Memory B cell (primary cell): ENCODE measurements at places on chromosomes 1 and 21.

DNA sequence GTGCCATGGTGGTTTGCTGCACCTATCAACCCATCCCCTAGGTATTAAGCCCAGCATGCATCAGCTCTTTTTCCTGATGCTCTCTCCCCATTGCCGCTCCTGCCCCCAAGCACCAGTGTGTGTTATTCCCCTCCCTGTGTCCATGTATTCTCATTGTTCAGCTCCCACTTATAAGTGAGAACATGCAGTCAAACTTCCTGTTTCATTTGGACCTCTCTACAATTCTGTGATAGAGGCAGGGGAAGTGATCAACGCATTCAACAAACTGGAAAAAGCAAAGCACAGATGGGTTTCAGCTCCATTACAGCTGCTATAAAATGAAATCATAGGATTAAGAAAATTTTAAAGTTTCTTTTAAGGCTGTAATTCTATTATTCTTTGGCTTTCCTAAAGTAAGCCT lies 23.3 kb upstream of the CD55 start:
- DNase-seq: no peak

DNA sequence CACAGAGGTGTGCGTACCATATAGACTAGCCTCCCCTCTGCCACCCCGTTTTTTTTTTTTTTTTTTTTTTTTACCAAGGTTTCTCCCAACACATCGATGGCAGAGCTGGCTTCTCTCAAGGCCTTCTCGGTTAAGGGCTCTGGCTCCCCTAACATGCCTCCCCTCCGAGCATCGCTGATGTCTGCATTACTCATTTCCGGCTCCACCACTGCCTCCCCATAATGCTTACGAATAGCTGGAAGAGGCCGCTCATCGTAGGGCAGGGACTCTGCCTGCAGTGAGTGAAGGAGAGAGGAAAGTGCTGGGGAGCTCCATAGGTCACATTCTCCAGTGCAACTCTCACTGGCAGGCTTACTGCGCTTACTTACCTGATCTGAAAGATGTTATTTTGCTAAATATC lies 20.6 kb downstream of the CEP104 start:
- no peak for DNase-seq

DNA sequence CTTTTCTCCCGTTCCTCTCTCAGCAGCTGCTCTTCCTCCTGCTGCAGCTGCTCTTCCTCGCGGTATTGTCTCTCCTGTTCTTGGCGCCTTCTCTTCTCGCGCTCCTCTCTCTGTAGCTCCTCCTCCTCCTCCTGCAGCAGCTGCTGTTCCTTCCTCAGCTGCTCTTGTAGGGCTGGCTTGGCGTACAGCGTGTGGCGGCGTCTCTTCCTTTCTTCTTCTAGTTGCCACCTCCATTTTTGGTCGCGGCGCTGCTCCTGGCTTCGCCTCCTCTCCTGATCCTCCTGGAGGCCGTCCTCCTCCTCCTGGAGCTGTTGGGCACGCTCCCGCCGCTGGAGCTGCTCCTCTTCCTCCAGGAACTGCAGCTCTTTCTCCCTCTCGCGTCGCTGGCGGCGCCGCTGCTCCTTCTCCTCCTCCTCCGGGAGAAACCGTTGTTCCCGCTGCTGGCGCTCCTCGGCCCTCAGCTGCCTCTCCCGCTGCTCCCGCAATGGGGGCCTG lies 4.8 kb downstream of the TCHH start:
- no peak for DNase-seq

DNA sequence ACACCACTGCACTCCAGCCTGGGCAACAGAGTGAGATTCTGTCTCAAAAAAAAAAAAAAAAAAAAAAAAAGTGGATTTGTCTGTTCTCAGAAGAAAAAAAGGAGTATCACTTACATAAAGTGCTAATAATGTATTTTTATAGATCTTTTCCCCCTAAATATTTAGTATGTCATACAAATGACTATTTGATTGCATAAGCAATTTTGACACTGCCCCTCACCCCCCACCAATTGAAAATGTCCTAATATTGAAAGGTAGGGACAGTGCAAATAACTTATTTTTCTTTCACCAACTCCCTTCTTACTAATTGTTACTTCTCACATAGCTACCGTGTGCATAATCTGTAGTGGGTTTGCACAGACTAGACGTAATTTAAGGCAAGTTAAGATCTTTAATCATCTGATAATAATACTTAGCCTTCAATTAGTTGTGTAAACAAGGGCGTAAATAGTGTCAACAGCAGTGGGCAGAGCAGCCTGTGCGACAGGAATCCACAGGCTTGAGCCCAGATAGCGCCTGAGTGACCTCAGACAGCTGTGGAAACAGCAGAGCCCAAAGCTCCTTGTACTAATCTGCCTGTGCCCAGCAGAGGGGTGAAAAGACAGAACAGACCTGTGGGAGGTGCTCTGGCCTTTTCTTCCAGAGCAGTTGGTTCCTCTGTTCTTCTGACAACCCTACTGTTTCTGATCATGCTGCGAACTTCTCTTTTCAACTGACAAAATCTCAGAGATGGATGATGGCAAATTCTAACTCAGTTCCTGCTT lies 4.5 kb upstream of the IER5 start:
- DNase-seq: peak; percentile 62

DNA sequence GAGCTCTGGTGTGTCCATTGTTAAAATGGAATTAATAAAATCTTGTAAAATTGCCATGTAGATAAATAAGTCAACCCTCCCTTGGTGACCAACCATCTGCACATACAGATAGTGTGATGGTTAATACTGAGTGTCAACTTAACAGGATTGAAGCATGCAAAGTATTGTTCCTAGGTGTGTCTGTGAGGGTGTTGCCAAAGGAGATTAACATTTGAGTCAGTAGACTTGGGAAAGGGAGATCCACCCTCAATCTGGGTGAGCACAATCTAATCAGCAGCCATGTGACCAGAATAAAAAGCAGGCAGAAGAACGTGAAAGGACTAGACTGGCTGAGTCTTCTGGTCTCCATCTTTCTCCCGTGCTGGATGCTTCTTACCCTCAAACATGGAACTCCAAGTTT lies 174.8 kb downstream of the LTN1 start:
- DNase-seq: no peak

DNA sequence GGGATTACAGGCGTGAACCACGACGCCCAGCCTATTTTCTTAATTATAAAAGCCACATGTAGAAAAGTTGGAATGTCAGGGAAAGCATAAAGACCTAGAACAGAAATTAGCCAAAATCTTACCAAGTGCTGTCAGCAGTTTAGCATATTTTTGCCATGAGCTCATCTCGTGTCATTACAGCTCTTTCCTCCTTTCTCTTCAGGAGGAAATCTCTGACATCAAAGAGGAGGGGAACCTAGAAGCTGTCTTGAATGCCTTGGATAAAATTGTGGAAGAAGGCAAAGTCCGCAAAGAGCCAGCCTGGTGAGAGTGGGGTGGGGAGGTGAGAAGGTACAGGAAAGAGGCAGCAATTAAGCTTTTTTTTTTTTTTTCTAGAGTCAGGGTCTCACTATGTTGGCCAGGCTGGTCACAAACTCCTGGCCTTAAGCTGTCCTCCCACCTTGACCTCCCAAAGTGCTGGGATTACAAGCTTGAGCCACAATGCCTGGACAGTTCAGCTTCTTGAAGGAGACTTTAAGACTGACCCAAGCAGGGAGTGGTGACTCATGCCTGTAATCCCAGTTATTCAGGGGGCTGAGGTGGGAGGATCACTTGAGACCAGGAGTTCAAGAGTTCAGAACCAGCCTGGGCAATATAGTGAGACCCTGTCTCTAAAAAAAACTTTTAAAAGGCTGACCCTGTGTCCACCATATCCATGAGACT lies 8.4 kb upstream of the BGLAP start:
- no peak for DNase-seq

DNA sequence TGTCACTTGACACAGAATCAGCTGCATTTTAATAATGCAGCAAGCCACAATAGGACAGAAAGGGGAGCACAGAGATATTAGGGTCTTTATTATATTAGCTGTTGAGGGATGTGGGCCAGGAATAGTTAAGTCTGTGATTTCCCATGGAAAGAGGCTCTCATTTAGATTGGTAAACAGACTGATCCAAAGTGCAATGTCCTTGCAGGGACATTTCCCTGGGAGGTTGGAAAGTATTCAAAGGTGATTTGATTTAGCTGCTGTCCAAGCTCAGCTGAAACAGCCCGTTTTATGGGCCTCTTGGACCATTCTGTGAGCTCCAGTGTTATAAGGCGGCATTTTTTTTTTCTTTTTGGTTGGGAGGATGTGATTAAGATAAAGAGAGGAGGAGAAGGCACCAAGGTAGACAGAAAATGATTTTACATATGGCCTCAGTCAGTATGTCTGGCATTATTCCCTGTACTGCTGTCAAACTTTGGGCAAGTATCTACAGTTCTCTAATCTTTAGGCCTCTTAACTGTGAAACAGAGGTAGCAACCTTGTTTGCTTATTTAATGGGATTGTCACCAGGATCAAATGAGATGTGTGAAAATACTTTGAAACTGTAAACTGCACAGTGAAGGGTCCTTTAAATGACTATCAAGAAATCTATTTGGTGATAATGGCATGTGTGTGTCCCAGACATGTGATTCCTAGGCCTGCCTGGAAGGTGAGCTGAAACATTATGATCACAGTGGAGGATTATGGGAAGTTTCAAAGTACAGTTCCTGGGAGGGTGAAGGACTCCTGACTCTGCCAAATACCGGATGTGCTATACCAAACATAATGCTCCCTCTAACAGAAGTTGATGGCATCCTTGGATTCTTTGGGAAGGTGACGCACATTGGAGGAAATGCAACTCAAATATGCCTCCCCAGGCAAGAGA lies 62.2 kb downstream of the NOS1AP start:
- DNase-seq: no peak

GRCh38 chr1:152906023-152906565 lies 2.3 kb upstream of the IVL start:
- no peak for DNase-seq

DNA sequence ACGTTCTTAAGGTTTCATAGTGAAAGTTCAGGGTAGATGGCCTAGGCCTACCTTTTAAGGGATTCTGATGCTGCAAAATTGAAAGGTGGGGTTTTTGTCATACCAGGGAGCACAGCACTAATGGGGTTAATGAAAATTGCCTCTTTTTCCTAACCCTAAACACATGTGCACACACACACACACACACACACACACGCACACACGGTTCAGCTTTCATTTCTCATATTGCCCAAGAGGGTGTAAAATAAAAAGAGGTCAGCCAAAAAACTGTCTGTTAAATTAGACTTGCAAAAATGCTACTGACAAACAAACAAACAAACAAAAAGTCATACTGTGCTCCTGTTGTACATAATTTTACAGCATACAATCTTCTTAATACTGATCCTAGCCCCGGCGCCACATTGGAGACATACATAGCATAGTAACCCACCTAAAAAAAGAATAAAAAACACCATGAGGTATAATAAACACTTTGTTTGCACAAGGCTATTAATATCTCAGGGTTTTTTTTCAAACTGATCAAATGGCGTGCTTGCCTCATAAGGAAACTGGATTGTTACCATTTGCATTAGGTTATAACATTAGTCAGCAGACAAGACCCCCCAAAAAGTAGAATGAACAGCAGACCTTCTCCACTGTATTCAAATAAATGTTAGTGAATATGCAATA lies 69.1 kb downstream of the TGFB2 start:
- DNase-seq: no peak

DNA sequence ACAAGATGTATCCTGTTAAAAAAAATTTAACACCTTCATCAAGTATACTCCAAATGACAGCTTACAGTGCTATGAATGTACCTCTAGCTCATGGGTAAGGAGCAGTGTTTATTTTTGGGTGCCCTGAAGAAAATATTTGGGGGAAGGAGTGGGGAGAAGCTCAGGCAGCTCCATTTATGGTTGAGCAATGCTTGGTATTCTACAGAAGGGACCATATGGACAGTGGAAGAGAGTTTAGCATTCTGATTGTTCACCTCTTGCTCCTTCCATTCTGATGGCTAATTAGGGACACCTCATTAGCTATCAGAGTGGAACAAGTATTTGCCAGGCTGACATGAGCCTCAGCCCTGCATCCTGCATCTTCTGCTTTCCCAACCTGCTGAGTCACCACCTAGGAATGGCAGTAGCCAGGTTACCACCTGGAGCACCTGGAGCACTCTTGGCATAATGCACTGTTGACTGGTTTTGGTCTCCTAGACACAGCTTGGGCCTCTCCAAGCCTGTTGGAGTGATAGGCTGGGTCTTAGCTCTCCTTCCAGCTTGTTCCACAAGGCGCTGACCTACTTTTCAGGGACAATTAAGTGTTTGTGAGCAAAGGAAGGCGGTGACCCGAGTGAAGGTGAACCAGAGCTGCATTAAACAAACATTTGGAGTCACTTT lies 62.0 kb upstream of the MACF1 start:
- DNase-seq: no peak

GRCh38 chr1:115233598-115233997 lies 104.5 kb downstream of the NGF start:
- no peak for DNase-seq

GRCh38 chr1:33848205-33848937 lies 15.5 kb upstream of the HMGB4 start:
- no peak for DNase-seq

- no peak for DNase-seq
These were observed 29.8 kb downstream of the RYR2 start for GRCh38 chr1:237071641-237072420.

- no peak for DNase-seq
These were observed 37.1 kb downstream of the HSD3B2 start for GRCh38 chr1:119452091-119452490.

GRCh38 chr1:114344656-114345055 lies 166.3 kb downstream of the TRIM33 start:
- no peak for DNase-seq

- no peak for DNase-seq
These were observed 96.7 kb downstream of the PTPRU start for GRCh38 chr1:29333008-29333407.

- no peak for DNase-seq
These were observed 41.6 kb downstream of the ATP6V1G3 start for GRCh38 chr1:198498881-198499280.

DNA sequence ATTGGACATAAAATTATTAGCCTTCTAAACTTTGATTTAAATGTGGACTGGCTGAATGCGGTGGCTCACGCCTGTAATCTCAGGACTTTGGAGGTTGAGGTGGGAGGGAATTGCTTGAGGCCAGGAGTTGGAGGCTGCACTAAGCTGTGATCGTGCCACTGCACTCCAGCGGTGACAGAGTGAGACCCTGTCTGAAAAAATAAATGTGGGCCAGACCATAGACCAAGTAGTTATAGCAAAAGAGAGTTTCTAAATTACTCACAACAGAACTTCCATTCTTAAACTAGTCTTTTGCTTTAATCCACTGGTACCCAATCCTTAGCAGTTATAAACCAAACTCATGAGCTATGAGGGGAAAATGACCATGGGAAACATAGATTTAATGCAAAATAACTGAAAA lies 35.2 kb downstream of the RAP1A start:
- DNase-seq: no peak

- DNase-seq: no peak
These were observed 41.5 kb downstream of the SNX7 start for GRCh38 chr1:98702976-98703375.

- DNase-seq: peak; percentile 59
These were observed 2.3 kb upstream of the BSND start for GRCh38 chr1:54996359-54996868.
